ENCODE measurements at places on chromosomes 5 and 9. TPM values are rescaled to one million over a fixed set of nuclear protein-coding genes. Genes with fewer than 3 reads are reported as not detected.
A peak's percentile ranks its signal among the peaks of the same experiment; 100 is the strongest.

CERT1 gene
- 49.4 TPM for total RNA-seq

CKMT2 gene
- not detected for total RNA-seq

LTC4S gene
- total RNA-seq, result 7.1 TPM

INSYN2B gene
- total RNA-seq, result not detected

NR6A1 gene
- total RNA-seq, result 25.4 TPM

PSD2 gene
- total RNA-seq, result 0.31 TPM

PCDHA12 gene
- total RNA-seq, result 8.2 TPM

NTNG2 gene
- total RNA-seq, result 0.37 TPM

CDC25C gene
- 39.8 TPM for total RNA-seq

GRCh38 chr5:71573591-71573990 is 13.5 kb upstream of the MCCC2 start:
- DNase-seq, result no peak

DNA sequence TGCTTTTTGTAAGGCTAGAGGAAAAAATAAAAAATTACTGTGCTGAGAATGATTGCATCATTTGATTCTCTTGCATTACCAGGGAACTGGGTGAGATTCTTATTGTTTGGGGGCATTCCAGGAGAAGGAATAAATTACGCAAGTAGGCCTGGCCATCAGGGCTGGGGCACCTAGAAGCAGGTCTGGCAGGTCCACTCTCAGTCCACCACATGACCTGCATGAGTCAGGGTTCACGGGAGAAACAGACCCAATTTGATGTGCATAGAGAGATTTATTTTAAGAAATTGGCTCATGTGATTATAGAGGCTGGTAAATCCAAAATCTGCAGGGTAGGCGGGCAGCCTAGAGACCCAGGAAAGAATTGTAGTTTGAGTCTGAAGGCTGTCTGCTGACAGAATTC is 59.6 kb downstream of the ZNF622 start:
- DNase-seq, result no peak

GRCh38 chr9:36924071-36924470 is 110.0 kb downstream of the PAX5 start:
- DNase-seq, result no peak

DNA sequence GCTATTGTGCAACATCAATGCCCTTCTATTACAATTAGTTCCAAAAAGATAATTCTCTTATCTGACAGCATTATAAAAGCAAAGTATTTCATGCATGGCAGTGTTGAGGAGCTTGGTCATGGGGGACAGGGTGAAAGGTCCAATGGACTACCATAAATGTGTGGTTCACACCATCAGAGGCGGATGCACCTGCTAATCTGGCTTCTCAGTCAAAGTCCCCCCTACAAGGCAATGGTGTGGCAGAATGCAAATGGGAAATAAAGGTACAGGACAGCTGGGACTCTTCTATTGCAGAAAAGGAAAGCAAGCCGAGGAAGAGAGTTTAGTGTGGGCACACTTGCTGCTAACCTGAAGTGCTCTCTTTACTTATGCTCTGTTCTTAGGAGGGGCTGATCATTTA is 369.1 kb downstream of the NDUFS4 start:
- no peak for DNase-seq

- DNase-seq, result no peak
Observed at GRCh38 chr5:52789378-52789777, 1.7 kb downstream of the ITGA1 start.

DNA sequence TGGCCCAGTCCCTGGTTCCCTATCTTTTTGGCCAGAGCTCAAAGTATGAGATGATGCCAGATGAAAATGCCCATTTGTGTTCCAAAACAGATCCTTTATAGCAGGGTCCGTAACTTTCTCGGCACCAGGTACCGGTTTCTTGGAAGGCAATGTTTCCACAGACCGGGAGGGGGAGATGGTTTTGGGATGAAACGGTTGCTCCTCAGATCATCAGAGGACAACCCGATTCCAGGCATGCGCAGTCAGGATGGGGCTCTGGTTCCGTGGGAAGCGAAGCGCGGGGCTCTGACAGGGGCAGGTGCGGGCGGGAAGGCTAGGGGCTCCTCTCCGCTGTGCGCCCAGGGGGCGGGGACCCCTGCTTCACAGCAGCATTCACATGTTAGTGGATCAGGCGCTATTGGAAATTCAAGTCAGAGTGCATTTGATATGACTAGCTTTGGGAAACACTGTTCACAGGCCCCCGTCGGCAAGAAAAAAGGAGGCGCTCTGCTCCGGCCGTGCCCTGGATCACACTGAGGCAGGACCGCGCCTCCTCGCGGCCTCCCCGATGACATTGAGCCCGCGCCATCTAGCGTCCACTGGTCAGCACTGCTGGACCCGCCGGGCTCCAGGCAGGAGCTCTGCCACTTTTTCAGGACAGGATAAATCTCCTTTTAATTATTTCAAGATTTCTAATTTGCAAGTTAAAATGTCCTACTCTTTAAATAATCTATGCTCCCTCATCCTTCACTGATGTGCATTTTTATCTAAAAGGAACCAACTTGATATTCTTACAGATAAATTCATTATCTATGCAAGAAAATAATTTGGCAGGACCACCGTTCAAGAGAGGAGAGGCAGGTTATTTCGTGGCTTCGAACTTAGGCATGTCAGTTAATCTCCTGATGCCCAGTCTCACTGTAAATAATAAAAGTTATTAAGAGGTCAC is 190.0 kb downstream of the FANCC start:
- DNase-seq, result peak; percentile 89

GRCh38 chr5:78919796-78920195 is 65.3 kb downstream of the ARSB start:
- DNase-seq, result no peak

DNA sequence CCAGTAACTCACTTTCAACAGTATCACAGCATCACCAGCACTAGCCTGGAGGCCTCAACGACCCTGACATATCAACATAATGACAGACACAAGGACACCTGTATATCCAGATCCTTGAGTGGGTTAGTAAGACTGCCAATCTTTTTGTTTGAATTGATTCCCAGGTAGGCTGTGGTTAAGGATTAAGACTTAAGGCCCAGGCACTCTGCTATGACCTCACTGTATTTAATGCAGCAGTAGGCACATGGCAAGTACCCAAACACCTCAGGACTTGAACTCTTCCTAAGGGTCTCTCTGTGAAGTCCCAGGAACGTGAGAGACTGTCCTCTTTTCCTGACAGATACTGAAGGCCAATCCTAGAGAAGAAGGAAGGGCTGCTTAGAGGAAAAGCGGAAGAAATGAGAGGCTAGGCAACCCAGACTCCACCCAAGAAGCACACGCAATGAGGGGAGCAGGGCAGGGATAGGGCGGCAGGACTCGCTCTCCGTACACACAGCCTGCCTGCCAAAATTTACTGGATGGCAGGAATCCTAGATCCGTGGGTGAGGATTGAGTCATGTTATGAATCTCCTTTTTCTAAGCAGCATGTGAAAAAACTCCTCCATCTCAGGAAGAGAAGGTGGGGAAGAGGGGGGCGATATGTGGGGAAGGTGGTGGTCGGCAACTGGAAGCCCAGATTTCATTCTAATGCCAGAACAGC is 93.4 kb downstream of the SIL1 start:
- peak; percentile 95 for DNase-seq

- no peak for DNase-seq
Observed at GRCh38 chr5:60822285-60822556, 21.8 kb downstream of the ELOVL7 start.

- no peak for DNase-seq
Observed at GRCh38 chr5:123844873-123845272, 332.9 kb downstream of the CSNK1G3 start.

DNA sequence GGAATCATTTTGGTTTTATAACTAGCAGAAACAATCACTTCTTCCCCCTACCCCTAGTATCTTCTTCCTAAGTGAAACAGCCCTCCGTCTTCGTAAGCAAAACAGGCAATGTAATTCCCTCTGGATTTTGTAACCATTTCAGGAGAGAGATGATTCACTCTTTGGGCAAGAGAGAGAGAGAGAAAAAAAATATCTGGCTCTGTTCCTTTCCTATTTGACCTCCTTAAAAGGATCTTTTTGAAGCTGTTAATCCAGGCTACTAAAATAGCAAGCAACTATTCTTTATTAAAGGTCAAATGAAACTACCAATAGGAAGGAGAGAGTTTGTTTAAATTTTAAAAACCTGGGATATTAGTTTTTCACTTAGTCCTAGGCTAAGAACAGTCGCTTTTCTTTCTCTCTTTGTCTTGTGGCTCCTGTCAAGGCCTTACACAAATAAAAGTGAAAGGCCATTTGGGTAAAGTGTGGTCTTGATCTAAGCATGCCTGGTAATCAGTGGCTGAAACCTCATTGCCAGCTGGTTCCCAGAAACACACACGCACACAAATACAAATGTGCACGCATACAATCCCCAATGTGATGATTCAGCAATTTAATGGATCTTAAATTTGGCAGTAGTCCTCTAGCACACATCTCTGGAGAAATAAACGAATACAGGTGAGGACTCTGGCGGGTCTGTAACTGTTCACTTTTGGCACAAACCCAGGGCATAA is 70.2 kb downstream of the PRUNE2 start:
- peak; percentile 18 for DNase-seq

DNA sequence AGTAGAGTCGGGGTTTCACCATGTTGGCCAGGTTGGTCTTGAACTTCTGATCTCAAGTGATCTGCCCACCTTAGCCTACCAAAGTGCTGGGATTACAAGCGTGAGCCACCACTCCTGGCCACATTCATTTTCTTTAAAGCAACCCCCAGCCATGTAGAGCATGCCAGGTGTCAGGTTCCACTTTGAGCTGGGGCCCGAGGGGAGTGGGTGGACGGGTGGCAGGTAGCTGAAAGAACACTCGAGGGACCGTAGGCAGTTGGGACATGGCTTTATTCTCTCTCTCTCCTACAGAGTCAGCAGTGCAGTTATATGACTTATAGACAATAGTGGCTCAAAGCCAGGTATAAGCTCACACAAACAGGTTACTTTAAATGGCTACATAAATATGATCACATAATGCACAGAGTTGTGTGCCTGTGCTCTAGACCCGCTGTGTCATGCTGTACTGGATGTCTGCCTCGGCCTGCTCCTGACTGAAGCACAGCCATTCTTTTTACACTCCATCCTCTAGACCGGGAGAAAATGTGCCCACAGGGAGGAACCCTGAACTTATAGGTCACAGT is 60.5 kb upstream of the FAM120A start:
- no peak for DNase-seq

- no peak for DNase-seq
Observed at GRCh38 chr9:132931178-132931735, 13.2 kb downstream of the TSC1 start.

- DNase-seq, result no peak
Observed at GRCh38 chr5:107477492-107477891, 193.2 kb downstream of the EFNA5 start.

DNA sequence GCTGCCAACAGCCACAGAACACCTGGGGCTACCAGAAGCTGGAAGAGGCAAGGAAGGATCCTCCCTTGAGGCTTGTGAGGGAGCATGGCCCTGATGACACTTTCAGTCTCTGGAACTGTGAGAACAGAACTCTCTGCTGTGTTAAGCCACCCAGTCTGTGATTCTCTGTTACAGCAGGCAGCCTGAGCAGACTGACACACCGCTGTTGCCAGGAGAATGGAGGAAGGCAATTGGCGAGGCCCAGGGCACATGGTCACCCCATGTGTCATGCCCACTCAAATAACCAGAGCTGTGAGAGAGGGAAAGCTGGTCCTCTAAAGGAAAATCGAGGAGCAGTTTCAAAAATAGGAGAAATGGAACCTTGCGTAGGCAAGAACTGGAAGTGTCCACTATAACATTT is 12.0 kb upstream of the KIF4B start:
- DNase-seq, result no peak

DNA sequence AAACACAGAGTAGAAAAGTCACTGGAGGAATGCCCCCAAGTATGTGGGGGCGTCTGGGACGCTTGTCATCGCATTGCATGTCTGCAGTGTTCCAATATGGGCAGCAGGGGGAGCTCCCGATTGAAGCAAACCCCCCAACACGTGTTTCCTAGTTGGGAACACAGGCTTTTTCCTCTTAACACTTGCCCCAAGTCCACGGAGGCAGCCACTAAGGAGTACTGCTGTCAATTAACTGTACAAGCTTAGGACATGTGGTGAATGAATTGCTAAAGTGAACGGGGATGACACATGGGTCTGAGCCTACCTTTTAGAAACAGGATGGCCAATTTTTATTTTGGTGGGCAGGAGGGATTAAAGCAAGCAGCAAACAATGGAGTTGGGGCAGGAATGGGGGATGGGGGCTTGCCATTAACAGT is 2.2 kb downstream of the GABRB2 start:
- peak; percentile 85 for DNase-seq

DNA sequence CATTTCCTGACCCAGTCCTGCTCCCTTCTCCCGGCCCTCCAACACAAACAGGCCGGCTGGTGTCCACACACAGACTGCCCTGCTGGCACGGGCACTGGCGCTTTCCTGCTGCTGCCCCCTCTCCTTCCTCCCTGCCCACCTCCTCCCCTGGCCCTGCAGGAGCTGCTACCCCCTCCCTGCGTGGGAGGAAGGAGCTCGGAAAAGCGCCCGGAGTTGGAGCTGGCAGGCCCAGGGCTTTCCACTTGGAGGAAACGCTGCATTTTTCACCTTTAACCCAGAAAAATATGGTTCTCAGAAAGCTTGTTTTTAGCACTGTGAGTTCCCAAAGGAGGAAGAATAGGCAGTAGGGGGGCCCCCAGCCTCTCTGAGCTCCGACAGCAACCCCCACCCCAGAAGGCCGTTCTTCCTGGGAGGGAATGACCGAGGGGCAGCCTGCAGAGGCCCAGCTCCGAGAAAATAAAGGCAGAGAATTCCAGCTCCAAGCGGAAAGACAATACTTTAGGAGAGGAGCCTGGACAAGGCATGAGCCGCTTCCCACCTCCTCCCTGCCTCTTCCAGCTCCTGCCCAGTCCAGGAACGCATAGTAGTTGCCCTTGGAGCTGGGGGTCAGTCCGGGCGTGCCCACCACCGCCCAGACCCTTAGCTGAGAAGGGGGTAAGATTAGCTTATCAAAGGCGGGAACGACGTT is 88.9 kb downstream of the LIFR start:
- peak; percentile 57 for DNase-seq

GRCh38 chr5:119397518-119398380 is 41.9 kb downstream of the TNFAIP8 start:
- no peak for DNase-seq

DNA sequence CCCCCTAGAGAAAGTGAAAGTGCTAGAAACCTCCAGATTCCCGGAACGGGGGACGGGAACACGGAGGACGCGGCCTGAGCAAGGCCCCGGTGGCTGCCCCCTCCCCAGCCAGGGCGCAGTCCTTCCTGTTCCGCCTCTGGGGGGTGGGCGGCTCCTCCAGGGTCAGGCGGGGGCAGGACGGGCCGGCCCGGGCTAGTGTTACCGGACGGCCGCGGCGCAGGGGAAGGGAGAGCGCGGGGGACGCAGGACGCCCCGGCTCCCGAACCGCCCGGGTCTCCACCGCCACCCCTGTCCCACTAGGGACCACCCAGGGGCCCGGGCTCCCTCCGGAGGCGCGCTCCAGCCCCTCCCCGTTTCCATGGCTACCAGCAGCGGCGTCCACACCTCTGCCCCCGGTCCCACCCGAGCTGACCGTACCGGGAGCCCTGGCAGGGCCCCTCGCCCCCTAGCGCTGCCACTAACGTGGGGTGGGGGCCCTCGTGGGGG is 579 bp downstream of the SLC12A7 start:
- DNase-seq, result no peak

- no peak for DNase-seq
Observed at GRCh38 chr5:110027527-110028322, 338.0 kb downstream of the MAN2A1 start.

GRCh38 chr5:132526290-132526973 is 16.9 kb downstream of the IL5 start:
- DNase-seq, result peak; percentile 79

Measured in G401 (cell line).